H7 (cell line): ENCODE measurements at places on chromosomes 2 and 18.

- no peak for DNase-seq
Observed at GRCh38 chr2:27070653-27071276, 689 bp downstream of the OST4 start.

GRCh38 chr2:146734042-146734820, 1110.6 kb upstream of the ACVR2A start:
- DNase-seq, result peak; percentile 25

DNA sequence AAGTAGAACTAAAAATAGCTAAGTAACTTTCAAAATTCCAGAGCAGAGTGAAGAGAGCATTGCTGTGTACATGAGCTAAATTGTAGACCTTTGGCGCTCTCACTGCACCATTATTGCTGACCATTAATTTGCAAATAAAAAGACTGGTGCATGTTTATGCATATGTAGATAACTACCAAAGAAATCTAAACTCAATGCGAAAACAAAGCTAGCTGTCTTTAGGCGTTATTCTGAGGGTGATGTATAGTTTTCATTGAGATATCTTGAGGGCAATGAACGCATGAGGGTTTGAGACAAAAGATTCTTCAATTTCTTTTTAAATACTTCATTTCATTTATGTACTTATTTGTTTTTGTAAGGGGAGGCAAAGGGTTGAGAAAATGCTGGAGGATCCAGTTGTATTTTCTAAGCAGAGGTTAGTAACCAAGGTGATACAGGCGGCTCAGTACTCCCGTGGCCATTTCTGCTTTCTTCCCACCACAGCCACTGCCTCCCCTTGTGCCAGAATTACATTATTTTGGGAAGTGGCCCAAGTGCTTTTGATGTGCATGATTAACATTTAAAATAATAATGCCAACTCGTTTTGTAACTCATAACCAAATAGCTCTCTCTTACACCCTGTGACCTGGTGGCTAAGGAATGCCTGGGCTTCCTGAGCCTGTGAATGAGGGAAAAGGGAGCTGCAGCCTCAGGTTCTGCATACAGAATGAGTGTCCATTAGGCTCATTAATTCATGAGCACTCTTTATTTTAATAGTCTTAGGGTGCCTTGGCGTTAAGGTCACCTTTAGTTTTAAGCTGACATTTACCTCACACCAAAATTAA, 797.8 kb upstream of the GYPC start:
- DNase-seq, result no peak

DNA sequence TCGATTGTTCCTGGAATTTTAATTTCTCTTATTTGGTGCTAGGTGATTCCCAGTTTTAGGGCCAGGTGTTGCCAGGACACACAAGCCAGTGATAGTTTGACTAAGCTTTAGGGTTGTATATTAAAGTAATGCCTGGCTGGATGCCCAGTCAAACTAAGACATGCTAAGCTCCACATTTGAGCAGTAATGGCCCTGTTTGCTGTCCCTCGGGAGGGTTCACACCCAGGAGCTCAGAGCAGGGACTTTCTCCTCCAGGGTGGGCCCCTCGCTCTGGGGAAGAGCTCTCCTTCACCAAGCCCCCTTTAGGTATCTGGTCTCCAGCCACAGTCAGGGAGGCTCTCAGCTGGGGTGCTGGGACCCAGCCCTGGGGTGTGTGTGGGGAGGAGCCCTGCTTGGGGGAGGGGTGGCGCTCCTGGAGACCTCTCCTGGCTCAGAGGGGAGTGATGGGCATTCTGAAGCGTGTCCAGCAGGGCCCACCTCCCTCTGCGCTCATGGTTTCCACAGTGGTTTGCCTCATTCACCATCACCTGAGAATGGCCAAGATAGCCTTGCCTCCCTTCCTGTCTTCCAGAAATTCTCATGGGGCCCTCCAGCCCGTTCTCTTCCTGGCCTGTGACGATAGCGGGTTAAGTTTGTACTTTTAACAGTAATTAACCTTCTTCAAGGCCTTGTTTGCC, 31.7 kb downstream of the INPP4A start:
- peak; percentile 55 for DNase-seq

DNA sequence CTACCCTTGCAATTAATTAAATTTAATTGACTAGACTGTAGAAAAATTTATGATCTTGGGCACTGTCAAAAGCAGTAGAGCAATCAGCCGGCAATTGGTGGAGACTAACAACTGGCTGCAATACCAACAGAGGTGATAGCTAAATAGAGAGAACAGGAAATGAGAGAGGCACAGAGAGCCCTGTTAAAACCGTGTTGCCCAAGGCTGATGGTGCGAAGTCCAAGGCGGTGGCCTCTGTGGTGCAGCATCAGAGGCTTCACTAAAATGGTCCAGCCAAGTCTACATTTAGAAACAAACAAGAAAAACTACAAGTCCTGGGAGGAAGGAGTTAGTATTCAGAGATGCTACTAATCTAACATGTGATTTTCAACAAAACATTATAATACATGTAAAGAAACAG, 115.6 kb downstream of the NETO1 start:
- DNase-seq, result no peak

DNA sequence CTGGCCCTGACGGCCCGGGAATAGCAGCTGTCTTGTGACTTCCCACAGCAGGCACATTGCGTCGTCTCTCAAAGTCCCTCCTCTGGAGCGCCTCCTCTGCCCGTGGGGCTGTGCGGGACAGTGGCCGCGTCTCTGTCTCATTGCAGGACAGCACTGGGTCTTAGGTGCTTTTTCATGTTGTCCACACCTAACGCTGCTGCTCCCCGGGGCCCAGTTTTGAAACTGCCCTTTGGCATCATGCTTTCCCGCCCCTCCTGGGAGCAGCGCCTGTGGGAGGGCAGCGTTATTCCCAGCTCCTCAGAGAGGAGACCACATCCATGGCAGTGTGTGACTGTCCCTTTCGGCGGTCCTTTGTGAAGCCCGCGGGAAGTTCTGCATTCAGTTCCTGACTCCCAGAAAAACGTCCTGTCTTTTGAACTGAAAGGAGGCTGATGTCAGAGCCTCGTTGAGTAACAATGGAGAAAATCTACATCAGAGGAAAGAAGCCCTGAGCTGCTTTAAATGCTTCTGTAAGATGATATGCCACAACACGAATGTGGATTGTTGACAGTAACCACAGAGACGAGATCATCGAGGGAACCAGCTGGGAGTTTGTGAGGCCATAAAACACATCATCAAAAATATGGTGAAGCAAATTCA, 226.0 kb downstream of the FAM210A start:
- DNase-seq, result peak; percentile 55

- DNase-seq, result no peak
Observed at GRCh38 chr2:190418727-190419126, 10.6 kb downstream of the MFSD6 start.

DNA sequence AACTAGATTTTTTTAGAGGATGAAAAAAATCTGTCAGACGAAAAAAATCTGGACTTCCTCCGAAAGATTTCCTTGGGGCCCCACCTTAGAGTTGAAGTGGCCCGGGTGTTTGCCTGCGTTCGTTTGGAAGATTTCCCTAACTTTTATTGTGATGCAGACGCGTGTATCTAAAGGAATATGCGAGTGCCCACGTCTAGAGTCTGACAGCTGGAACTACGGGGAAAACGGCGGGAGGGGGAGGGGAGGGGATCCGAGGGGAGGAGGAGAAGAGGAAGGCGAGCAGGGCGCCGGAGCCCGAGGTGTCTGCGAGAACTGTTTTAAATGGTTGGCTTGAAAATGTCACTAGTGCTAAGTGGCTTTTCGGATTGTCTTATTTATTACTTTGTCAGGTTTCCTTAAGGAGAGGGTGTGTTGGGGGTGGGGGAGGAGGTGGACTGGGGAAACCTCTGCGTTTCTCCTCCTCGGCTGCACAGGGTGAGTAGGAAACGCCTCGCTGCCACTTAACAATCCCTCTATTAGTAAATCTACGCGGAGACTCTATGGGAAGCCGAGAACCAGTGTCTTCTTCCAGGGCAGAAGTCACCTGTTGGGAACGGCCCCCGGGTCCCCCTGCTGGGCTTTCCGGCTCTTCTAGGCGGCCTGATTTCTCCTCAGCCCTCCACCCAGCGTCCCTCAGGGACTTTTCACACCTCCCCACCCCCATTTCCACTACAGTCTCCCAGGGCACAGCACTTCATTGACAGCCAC, 2.4 kb upstream of the SP9 start:
- peak; percentile 80 for DNase-seq

DNA sequence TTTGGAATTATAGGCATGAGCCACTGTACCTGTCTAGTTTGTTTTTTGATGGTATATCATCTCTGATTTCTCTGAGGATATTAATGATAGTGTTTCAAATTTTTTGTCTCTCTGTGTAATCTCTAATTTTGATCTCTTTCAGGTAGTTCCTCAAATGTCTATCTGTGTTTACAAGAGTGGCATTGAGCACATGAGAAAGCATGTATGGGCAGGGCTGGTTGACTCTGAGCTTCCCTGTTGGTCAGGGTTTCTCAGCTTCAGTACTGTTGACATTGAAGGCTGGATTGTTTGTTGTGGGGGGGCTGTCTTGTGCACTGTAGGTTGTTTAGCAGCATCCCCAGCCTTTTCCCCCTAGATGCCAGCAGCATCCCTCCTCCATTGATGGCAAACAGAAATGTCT, 79.9 kb downstream of the TMEM247 start:
- DNase-seq, result no peak

- no peak for DNase-seq
Observed at GRCh38 chr18:51541230-51541629, 343.7 kb upstream of the MEX3C start.

GRCh38 chr2:7725850-7726242, 808.6 kb downstream of the RNF144A start:
- DNase-seq, result no peak

GRCh38 chr2:70458661-70459060, 95.0 kb downstream of the TGFA start:
- no peak for DNase-seq

- peak; percentile 63 for DNase-seq
Observed at GRCh38 chr2:241551599-241551997, 6.9 kb upstream of the BOK start.

DNA sequence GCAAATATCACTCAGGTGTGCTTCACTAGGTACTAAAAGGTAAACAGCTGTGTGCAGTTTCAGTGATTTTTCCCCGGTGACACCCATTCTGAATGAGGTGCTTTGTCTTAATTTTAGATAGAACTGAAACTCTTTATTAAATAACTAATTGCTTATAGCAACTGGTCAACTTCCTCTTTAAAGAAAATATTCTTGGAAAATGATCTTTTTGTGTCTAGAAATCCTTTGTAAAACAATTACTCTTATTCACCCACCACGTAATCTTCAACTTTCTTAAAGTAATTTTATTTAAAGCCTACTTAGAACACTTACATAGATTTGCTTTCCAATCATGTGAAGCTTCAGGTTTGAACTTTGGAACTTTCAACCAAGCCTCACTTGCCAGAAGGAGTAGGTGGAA, 57.9 kb upstream of the RMDN2 start:
- DNase-seq, result no peak

- DNase-seq, result no peak
Observed at GRCh38 chr2:120251880-120252224, 800 bp upstream of the RALB start.

DNA sequence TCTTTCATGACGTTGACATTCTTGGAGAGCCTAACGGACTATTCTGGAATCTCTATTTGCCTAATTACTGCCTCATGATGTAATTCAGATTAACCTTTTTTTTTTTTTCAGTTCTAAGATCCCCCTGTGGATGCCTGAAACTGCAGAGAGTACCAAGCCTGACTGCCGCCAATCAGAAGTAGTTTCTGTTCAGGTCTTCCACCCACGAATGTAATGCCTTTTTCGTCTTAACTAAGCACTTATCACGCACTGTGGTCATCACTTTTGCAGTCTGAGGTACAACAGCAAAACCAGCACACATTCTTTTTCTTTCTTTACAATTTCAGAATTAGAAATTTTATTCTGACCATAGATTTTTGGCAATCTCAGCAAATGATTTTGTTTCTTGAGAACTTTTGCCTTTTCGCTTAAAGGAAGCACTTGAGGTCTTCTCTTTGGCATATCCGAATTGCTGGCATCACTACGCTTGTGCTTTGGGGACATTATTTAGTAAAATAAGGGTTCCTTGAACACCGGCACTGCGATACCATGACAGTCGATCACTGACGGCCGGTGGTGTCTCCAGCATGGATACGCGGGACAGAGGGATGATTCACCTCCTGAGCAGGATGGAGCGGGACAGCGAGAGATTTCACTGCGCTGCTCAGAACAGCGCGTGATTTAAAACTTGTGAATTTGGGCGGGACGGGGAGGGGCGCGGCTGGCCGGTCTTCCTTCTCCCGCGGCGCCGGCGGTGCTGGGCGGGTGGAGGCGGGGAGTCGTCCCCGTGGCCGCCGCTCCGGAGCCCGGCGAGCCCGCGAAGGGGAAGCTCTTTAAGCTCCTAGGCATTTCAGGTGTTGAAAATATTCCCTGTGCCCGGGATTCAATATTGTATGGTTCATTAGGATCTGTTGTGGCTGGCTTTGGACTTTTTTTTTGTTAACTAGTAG, 32.0 kb upstream of the GPR55 start:
- peak; percentile 83 for DNase-seq

DNA sequence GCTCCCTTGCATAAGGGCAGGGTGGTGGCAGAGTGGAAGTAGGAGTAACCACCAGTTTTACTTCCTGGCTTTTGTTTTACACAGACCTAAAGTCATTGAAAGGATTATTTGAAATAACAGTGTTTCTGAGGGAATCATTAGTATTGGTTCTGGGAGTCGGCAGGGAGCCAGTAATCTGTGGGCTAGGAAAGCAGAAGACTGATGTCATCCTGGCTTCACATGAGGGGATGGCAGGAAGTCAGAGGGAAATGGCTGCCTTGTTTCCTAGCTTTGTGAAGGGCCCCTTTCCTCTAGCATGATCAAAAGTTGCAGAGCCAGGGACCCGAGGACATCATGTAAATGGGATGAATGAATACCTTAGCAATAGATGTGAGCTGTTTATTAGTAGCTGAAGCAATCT, 792.6 kb downstream of the CPS1 start:
- no peak for DNase-seq

GRCh38 chr2:202815548-202816360, 55.8 kb downstream of the ICA1L start:
- no peak for DNase-seq

- no peak for DNase-seq
Observed at GRCh38 chr2:21451403-21451802, 327.6 kb downstream of the TDRD15 start.

GRCh38 chr2:181891966-181892798, 652 bp downstream of the ITPRID2 start:
- peak; percentile 50 for DNase-seq

- DNase-seq, result no peak
Observed at GRCh38 chr18:63051928-63052327, 267.6 kb downstream of the BCL2 start.
